ENCODE measurements at places on chromosomes 2 and 18.

DNA sequence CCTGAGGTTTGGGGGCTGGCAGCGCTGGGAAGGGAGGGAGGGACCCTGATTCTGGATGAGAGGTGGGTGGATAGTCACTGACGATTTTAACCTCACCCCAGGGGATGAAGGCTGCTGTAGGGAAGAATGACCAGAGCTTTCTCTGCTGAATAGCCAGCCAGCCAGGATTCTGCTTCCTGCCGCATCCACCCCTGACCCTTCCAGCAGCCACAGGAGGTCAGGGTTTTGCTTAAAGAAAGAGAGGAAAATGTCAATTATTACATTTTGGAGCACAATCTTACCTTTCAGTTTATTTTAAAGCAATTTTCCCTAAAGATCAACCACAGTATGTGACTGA, 217.7 kb downstream of the GBX2 start:
- DNase-seq = no peak

- no peak for DNase-seq
Observed at GRCh38 chr18:46372670-46373069, 268.5 kb downstream of the HAUS1 start.

GRCh38 chr2:23199115-23199918, 185.7 kb upstream of the KLHL29 start:
- no peak for DNase-seq

DNA sequence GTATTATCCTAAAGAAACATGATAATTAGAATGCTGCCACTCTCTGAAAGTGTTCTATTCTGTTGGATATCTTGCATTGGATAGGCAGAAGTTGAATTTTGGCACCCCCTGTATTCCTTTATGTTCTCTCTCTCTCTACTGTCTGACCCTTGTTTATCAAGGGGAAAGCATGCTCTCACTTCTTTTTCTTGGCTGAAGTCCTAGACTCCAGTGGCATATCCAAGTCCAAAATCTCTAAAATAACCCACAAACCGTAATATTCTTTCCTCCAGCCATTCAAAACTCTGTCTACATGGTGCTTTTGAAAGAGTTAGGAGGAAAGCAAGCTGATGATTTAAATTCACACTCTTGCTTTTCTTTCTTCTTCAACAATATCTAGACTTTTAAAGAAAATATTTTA, 669.7 kb downstream of the TDRD15 start:
- DNase-seq = no peak

- DNase-seq = no peak
Observed at GRCh38 chr18:1653873-1654272, 749.2 kb downstream of the ADCYAP1 start.

DNA sequence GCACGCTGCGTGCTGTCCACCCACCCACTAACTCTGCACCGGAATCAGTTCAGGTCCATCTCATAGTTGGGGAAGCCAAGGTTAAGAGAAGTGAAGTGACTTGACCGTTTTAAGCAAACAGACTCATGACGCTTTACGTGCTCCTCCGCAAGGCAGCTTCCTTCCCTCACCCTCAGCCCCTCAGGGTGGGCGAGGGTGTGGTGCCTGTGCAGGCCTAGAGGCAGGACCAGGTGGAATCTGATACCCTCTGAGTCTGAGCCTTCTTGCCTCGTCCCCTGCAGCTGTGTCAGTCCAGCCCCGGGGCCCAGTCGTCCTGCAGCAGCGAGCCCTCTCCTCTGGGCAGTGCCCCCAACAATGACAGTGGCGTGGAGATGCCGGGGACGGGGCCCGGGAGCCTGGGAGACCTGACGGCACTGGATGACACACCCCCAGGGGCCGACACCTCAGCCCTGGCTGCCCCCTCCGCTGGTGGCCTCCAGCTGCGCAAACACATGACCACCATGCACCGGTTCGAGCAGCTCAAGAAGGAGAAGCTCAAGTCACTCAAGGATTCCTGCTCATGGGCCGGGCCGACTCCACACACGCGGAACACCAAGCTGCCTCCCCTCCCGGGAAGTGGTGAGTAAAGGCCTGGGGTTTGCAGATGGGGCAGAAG, 250.5 kb downstream of the GLI2 start:
- no peak for DNase-seq

DNA sequence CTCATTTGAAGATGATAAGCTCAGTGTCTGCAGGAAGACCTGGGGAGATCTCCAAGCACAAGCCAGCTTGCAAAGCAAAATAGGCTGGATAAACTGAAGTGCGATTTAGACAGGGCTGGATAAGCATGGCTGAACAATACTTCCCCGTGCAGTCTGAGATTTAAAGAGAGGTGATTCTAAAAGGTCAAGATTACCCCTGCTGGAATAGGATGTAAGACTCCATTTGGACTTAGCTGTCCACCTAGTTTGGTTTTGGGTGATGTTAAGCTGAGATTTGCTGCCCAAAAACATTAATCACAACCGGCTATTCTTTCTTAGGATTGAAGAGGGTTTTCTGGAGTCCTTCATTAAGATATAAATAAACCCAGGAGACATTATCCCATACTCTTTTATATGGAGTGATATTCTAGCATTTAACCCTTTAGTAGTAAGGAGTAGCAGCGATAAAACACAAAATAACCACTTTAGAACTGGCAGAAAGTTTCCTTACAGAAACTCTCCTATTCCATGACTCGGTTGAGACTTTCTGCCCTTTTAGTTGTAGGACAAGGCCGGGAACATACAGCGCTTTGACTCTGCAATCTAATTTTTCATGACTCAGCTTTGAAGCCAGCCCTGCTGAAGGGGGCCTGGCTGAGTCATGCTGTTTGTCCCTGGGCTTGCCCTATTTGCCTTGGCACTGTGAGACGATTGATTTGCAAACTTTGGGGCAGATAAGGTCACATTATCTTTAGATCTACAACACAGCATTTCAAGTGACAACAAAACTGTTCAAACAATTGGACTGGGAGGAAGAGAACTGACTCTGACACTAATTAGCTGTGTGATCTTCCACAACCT, 238.2 kb downstream of the GCA start:
- no peak for DNase-seq

GRCh38 chr2:241775223-241776177, 1.1 kb upstream of the GAL3ST2 start:
- no peak for DNase-seq

GRCh38 chr18:23673725-23674124, 11.0 kb upstream of the ANKRD29 start:
- no peak for DNase-seq

- no peak for DNase-seq
Observed at GRCh38 chr2:210776756-210777155, 220.4 kb downstream of the CPS1 start.

DNA sequence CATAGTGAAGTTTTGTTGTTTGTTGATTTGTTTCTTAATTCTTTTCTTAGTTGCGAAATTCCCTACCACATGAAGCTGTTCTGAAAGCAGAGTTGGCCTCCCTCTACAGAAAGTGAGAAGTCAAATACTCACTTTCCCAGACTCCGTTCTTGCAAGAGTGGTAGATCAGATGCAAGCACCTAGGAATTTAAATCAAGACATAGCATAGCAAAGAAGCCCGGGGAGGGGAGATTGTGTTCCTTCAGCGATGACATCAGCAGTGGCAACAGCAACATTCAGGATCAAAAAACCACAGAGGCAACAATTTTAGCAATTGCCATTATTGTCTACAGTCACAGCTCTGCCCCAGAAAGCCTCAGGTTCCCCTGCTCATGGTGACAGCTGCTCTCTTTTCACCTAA, 580.0 kb downstream of the RNF144A start:
- DNase-seq = no peak

Measured in stimulated activated CD4-positive, alpha-beta T cell treated with anti-CD3 and anti-CD28 coated beads, Interleukin-2, amount 100 ng/mL, for 4 hours (primary cell).